ENCODE measurements at places on chromosomes 2 and 18. TPM values are rescaled to one million over a fixed set of nuclear protein-coding genes. Genes with fewer than 3 reads are reported as not detected.

DNA sequence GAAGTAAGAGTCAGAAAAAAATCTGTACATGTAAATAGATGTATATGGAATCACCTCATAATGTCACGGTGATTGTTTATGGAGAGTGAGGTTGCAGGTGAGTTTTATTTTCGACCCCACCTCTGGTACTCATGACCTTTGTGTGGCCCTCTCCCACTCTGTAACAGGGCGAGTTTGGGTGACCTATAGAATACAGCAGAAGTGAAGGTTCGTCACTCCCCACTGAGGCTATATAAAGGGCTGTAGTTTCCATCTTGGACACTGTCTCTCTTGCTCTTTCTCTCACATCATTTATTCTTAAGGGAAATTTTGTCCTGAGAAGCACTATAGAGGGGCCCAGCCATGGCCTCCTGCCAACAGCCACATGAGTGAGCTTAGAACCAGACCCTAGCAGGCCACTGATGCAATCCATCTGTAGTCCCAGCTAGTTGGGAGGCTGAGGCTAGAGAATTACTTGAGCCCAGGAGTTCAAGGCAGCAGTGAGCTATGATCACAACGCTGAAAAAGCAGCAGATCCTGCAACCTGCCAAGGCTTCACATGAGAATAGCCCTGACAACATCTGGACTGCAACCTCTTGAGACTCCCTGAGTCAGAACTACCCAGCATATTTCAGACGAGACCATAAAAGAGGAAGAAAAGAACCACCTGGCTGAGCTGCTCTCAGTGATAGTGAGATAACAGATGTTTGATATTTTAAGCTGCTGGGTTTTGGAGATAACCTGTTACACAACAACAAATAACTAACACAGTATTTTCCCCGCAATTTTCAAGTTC lies 74.3 kb upstream of the SLC1A4 start:
- DNase-seq, result no peak

GRCh38 chr2:80302314-80303005 lies 2.1 kb downstream of the LRRTM1 start:
- DNase-seq, result no peak

TPRKB gene
- total RNA-seq, result 27.2 TPM

DNA sequence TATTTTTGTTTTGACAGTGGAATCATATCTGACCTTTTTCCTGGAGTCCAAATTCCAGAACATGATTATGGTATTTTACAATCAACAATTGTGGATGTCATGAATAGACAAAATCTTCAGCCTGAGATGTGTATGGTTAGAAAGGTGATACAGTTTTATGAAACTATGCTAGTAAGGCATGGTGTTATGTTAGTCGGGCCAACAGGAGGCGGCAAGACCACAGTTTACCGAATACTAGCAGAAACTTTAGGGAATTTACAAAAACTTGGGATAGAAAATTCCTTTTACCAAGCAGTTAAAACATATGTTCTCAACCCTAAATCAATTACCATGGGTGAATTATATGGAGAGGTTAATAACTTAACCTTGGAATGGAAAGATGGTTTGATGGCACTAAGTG lies 137.0 kb downstream of the DNAH6 start:
- DNase-seq, result no peak

CHRNG gene
- not detected for total RNA-seq

ATAD2B gene
- 5.1 TPM for total RNA-seq

DNA sequence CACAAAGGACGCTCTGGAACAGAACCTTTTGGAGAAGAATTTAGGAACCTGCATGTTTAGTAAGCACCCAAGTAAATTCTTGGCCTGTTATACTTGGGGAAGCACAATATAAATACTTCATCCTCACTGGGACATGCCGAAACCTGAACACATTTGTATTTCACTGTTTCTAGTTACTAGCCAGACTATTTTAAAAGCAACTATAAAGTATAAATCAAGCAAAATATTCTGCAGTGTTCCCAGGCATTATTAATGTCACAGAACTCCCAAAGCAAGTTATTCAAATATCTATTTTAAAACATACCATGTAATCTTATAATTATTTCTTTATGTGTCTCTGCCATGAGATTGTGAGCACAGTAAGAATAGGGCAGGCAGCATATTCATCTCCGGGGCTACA lies 54.8 kb downstream of the CALCRL start:
- DNase-seq, result no peak

DNA sequence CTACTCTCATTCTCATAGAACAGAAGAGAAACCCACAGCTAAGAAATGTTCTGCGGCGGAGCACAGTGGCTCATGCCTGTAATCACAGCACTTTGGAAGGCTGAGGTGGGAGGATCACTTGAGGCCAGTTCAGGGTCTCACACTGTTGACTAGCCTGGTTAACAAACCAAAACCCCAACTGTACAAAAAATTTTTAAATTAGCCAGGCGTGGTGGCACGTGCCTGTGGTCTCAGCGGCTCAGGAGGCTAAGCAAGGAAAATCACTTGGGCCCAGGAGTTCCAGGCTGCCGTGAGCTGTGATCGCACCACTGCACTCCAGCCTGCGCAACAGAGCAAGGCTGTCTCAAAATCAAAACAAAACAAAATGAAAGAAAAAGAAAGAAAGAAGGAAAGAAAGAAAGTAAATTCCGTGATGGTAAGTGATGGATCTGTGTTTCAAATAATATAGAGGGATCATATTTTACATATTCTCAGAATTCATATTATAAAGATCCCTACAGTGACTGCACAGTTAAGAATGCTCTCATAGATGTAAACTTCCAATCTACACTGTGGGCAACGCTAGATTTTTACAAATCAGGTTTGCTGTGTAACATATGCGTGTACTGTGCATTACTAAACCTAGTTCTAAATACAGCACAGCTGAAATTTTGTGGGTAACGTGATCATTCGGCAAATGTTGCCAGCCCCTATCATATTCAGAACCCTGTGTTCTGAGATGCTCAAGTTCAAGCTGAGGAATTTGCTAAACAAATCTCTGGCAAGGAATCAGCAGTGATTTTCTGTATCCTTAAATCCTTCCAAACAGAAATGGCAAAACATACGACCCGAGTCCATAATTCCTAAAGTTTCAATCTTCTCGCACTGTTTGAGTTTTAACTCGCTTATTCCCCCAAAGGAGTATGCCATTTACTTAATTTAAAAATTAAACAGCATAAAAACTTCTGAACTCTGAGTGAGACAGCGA lies 1.2 kb upstream of the RAB12 start:
- DNase-seq, result no peak

GRCh38 chr18:32440518-32440917 lies 30.2 kb downstream of the GAREM1 start:
- no peak for DNase-seq

DNA sequence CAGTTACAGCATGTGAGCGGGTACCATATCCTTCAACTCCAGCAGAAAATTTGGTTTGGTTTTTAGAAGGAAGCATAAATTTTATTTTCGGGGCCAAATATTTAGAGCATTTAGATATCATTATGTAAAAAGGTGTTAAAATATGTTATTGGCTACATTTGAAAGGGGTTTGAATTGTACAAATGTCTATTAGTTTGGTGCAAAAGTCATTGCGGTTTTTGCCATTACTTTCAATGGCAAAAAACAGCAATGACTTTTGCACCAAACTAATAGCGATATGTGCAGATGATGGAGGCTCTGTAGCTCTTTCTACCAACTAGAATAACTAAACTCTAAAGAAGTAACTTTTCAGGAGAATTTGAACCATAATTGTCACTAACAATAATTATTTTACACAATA lies 1666.2 kb upstream of the SLC39A10 start:
- DNase-seq, result no peak

GRCh38 chr2:238894950-238895298 lies 47.0 kb downstream of the TWIST2 start:
- DNase-seq, result peak; percentile 41

DNA sequence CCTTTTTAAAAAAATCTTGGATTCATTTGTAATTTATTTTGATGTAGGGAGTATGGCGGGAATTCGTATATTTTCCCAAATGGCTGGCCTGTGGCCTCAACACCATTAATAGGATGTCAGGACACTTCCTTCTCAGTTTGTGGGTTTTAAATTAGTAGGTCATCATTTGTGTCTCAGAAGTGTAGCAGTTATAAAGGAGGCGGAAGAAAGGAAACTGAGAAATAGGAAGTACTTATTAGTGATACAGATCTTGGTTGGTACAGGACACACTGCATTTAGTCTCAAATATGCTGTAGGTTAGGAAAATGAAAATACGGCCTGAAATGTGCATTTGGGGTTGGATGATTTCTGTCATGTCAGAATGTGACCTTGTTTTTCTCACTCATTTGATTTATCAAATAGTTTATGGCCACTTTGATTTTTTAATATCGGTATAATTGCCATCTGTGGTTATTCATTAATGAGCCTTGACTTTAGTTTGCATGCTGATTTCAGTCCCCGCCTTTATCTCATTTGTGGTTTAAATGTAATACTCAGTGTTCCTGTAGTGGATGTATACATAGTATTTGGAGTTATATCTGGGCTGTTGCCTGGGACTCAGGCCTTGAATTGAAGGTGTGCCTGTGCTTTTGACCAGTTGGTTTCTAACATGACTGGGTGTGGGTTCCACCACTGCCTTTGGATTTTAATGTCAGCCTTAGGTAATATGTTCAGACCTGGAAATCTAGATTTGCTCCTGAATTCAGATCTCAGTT lies 31.4 kb downstream of the ZCCHC2 start:
- DNase-seq, result no peak

DNA sequence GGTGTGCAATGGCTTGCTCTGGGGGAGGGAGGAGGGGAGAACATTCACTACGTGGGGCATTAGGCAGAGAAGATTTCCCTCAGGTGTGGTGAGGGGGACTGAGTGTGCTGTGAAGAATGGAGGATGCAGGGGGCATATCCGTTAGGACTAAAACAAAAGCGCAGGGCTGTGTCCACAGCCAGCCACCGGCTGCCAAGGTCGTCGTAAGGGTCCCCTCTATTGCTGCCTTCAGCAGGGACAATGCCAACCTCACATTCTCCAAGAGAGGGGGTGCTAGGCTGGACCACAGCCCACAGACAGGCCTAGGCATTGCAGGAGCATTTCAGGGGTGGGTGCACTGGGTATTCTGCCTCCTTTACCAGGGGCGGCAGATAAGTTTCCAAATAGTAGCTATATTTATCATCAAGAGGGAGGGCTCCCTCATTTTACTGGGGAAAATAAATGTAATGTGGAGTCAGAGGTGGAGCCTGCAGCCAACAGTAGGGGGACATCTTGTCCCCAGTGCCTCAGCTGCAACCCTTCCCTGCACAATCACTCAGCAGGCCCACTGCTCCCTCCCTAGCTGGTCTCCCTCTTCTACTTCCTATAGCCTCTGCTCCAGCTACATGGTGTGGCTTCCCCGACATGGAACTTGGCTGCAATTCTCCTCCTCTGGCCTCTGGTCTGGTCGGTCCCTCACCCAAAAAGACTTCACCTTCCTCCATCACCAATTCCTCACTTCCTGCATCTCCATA lies 74.9 kb upstream of the OTOF start:
- no peak for DNase-seq

DSEL gene
- 77.7 TPM for total RNA-seq

DNA sequence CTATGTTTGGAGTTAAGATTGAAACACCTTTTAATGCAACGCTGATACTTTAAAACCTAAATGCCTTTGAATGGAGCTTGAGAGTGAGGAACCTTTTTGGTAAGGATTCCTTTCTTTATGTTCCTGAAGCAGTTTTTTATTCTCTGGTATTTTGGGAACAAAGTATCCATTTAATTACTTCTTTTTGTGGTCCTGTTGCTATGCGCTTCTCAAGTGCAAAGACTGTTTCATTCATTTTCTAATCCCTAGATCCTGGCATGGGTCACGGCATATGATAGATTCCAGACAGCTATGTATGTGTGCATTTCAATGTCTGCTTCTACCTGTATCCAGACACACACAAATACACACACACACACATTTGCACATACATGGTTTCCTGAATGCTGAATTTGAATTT lies 28.0 kb downstream of the TRPM8 start:
- no peak for DNase-seq

DNA sequence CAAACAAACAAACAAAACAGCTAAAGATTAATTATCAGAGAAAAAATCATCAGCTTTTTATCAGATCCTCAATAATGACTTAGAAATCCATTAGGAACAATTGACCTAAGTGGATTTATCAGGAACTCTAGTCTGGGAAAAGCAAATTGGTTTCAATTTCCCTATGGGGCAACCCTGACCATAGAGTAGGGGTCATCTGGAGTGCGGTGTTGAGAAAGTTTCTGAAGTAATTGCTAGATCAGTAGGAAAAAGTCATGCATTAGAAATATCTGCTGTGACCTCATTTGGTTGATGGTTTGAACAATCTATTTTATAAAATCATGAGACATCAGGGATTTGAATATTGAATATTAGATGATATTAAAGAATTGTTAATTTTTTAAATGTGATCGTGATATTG lies 507.9 kb downstream of the TXNL1 start:
- DNase-seq, result no peak

RASGRP3 gene
- 3.1 TPM for total RNA-seq

DNA sequence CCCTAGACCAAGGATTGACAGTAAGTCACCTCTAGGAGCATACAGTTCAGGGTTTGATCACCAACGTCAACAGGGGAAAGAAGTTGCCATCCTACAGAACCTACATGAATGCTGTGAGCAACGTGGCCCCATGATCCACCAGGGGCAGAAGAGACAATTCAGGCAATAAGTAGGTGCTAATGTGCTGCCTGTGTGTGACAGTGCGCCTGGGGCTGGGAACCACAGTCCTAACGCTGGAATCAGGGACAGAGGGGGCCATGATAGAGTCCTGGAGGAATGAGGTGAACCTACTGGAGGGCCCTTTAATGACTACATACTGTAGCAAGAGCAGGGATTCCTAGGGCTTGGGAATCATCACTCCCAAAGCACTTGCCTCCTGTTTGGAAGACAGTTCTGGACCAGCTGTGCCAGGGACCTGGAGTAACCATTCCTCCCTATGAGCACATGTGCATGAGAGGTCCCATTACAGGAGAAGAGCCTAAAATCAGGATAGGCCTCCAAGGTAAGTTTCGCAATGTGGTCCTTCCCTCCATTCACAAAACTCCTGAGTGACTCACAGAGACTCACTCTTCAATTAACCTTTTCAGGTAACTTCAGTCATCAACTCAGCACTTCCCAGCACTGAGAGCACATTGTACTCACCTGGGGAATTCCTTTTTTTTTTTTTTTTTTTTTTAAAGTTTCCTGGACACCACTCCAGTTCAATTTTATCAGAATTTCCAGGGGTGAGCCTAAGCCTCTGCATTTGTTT lies 214.0 kb downstream of the TMEM163 start:
- DNase-seq, result no peak

DNA sequence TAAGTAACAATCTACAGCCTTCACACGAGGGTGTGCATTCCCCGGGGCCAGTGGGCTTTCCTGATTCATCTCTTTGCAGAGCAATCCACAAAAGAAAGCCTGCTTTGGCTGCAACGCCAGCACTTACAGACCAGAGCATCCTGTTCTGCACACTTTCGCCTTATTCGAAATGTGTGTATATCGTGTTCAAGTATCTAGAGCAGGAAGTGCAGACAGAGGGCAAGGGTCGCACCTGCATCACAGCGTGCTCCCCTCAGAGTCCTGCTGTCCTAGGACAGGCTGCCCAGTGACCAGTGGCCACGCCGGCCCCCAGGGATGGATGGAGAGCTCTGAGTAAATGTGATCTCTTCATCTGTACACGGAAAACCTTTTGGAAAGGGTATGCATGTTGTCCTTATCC lies 264.3 kb downstream of the ZNF516 start:
- DNase-seq, result no peak
